ENCODE measurements at places on chromosomes 16 and 17.

- no peak for DNase-seq
These were observed 92.4 kb downstream of the CBLN1 start for GRCh38 chr16:49189286-49189685.

GRCh38 chr16:57775661-57776469 is 26.4 kb downstream of the KIFC3 start:
- peak; percentile 93 for DNase-seq

GRCh38 chr17:11539637-11540036 is 58.6 kb upstream of the DNAH9 start:
- DNase-seq, result no peak

- no peak for DNase-seq
These were observed 195.3 kb downstream of the CYB561 start for GRCh38 chr17:63250830-63251229.

DNA sequence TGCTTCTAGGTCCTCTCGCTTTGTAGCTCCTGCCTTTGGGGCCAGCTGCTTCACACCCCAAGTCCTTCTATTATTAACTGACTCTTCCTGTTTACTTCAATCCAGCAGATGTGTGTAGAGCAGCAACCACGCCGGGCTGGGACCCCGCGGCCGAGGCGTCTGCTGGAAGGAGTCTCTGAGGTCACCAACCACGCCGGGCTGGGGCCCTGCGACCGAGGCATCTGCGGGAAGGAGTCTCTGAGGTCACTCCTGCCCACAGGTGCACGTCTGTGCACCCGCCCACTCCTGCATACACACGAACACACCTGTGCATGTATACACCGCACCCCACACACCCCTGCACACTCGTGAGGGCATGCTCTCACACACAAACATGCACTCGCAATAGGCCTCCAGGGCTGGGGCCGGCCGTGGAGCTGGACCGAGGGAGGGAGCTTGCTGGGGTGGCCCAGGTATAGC is 7.8 kb upstream of the TEX19 start:
- no peak for DNase-seq

DNA sequence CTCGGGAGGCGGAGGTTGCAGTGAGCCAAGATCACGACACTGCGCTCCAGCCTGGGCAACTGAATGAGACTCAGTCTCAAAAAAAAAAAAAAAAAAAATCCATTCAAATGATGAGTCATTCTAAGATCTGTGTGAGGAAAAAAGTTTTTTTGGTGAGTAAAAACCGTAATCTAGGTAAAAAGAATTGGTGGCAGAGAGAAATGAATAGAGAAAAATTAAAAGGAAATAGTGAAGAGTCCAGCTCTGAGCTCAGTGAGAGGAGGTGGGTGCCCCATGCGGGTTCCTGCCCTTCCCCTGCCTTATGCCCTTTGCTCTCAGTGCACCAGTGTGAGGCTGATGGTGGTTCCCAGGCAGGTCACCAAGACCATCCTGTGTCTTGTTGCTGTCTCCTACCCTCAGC is 20.9 kb downstream of the GAN start:
- no peak for DNase-seq

GRCh38 chr16:51655249-51655648 is 504.2 kb upstream of the SALL1 start:
- DNase-seq, result no peak

DNA sequence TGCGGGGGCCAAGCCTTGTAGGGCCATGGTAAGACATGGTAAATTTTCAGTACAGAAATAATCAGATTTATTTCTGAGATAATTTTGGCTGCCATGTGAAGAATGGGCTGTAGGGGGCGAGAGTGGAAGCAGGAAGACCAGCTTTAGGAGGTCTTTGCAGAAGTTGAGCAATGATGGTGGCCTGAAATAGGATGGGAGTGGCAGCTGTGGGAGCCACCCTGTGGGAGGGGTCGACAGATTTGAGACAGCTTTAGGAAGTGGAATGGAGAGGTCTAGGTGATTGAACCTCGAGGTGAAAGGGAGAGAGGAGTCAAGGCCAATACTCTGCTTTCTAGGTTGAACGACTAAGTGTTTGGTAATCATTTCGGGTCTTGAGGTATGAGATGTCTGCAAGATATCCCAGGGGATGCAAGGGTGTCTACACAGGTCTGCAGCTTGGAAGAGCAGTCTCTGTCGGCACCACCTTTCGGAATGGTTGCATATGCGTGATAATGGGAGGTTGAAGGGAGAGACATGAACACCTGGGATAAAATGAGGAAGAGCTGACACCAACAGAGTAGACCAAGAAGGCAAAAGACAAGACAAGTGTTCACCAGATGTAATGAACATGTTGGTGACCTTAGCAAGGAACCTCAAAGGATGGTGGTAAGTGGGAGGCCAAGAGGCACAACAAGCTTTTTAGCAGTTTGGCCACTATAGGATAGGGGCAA is 4.2 kb upstream of the ATXN7L3 start:
- peak; percentile 78 for DNase-seq

DNA sequence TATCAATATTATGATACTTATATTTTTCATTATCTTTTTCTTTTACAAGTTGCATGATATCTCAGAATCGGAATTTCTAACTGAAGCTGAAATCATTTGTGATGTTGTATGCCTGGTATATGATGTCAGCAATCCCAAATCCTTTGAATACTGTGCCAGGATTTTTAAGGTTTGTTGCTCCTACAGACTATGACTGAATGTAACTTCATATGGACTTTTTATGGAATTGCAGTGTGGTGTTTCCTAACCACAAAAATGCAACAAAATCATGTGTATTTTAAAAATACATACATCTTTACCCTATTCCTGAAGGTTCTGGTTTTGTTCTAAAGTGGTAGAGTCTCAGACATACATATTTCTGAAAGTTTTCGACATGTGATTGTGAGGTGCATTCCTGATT is 58.8 kb upstream of the RHBDL3 start:
- DNase-seq, result no peak

GRCh38 chr17:48928876-48929811 is 15.5 kb downstream of the SNF8 start:
- DNase-seq, result no peak

DNA sequence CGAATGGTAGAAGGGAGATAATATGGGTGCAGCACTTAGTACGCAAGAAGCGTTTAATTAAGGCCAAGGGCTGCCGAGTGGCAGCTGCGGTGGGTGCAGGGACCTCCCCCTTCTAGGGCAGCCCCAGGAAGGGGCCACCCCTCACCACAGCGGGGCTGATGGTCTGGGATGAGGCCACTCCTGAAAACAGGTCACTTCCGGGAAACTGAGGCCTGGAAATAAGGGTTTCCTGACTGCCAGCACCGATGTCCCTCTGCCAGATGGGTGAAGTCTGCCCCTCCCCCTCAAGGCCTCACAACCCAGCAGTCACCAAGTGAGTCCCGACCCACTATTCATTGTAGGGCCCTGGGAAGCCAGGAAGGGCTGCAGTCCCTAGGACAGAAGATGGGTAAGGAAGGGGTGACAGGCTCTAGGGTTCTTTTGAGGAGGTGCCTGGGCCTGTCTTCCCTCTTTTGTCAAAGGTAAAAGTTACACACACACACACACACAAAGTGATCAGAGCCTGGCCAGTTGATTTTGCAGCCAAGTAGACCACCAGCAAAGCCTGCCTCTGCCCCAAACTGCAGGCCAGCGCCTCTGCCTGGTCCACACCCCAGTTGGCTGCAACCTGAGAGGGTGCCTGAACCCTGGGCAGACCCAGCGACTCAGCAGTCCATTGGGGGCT is 12.5 kb downstream of the SREBF1 start:
- peak; percentile 51 for DNase-seq

- peak; percentile 94 for DNase-seq
These were observed 2.9 kb upstream of the CACNA1G start for GRCh38 chr17:50557630-50558029.

DNA sequence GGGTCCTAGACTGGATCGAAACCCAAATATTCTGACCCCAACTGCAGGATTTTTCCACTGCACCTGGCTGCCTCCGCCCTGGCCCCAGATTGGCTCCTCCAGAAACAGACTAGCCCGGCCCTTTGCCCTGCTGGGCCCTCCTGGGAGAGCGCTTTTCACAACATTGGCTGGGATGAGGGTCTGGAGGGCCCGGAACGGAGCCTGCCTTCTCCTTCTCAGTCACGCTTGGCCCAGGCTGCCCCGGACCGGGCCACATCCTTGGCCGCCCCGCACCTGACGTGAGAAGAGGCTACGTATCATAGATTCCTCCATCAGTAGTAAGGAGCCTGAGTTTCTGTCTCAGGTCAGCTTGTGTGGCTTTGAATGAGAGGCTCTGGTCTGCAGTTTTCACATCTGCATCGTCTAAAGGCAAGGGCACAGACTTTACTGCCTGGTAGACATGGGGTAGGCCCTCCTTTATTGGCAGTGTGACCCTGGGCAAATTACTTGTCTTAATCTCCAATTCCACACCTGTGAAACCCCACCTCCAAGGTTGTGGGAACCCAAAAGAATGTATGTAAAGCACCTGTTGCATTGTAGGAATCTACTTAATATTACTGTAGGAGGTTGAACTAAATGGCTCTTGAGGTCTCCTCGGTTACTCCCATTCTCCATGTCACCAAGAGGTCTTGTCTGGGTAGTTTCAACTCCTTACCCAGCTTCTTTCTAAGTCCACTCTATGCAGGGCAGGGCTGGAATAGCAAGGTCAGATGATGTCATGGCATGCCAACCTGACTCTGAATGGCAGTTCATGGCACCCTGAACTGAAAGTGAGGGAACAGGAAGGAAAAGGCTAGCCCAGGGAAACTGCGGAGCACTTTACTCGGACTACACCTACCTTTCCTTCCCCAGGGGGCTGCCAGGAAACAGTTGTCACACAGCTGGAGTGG is 661 bp downstream of the LRRC3C start:
- DNase-seq, result no peak

DNA sequence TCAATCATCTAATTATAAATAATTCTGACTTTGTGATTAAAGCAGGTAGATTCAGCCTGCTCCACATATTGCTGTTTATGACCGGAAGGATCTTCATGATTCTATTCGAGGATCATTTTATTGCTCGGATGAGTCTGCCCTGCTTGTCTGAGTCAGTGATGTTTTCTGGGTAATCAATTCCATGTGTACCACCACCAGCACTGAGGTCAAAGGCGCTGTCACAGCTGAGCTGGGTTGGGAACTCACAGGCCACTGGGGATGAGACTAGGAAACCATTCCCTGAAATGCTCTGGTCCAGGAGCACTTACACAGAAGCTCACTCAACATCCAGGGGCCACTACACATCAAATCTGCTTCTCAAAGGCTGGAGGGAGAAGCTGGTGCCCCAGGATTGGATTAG is 30.4 kb upstream of the ERN1 start:
- no peak for DNase-seq

DNA sequence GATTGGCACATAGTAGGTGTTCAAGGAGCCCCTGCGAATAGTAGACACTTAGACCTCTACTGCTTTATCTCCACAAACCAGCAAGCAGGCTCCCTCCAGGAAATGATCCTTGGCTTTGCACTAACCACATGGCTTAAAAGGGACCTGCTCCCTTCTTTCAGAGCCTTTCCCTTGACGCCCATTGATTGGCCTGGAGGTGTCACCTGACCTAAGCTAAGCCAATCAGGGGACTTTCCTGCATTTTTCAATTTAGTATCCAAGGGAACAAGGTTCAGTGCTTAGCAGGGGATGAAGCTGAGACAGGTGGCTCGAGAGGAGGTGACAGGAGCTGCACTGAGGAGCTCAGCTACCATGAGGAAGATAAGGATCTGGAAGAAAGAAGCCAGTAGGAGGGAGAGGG is 52.8 kb downstream of the CLEC19A start:
- peak; percentile 35 for DNase-seq

DNA sequence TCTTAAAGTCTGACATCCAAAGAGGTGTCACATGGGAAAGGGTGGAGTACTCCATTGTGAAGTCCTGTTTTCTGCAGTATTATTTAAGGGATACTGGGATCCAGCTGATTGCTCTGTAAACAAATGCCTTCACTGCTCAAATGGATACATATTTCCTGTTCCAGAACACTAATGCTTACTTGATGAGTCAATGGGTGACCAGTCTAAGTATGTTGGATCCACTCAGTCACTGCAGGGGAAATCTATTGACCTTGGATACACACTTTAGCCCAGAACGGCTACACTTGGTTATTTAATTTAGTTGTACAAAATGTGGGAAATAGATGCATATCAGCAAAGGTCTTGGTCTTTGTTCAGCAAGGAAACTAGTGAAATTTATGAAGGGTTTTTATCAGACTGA is 261.4 kb downstream of the MAP2K4 start:
- no peak for DNase-seq

All from WERI-Rb-1 (cell line).